ENCODE measurements at places on chromosomes 12 and 14. TPM values are rescaled to one million over a fixed set of nuclear protein-coding genes. Genes with fewer than 3 reads are reported as not detected.

The GOLT1B gene
- total RNA-seq: 59.6 TPM

The NKX2-8 gene
- not detected for total RNA-seq

The PLEKHD1 gene
- total RNA-seq: 0.07 TPM

The FOXN4 gene
- not detected for total RNA-seq

The PPM1H gene
- 2.0 TPM for total RNA-seq

The VWF gene
- 1,119 TPM for total RNA-seq

The TAS2R31 gene
- total RNA-seq: 12.6 TPM

The SIRT4 gene
- total RNA-seq: 0.50 TPM

The TAS2R7 gene
- total RNA-seq: 0.14 TPM

The LUM gene
- 2.4 TPM for total RNA-seq

The RFX4 gene
- total RNA-seq: not detected

The SLCO1B1 gene
- not detected for total RNA-seq

The RAD9B gene
- total RNA-seq: 0.36 TPM
